ENCODE measurements at places on chromosomes 6 and 20.

DNA sequence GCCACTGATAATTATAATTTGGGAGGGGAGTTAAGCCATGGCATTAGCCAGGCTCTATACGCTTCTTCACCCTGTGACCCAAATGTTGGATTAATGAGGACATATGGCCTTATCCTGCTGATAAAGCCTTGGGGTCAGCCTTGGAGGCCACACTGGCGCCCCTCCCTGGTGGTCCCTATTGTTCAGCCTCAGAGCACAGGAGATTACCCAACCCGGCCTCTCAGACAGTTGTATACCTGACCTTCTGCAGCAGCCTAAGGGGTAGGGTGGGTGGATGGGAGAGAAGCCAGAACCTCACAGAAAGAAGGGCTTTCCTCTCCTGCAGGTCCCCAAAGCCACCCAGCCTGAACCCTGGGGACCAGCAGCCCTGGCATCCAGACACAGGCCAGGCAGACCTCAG lies 76.8 kb downstream of the LINC00237 start:
- no peak for DNase-seq

DNA sequence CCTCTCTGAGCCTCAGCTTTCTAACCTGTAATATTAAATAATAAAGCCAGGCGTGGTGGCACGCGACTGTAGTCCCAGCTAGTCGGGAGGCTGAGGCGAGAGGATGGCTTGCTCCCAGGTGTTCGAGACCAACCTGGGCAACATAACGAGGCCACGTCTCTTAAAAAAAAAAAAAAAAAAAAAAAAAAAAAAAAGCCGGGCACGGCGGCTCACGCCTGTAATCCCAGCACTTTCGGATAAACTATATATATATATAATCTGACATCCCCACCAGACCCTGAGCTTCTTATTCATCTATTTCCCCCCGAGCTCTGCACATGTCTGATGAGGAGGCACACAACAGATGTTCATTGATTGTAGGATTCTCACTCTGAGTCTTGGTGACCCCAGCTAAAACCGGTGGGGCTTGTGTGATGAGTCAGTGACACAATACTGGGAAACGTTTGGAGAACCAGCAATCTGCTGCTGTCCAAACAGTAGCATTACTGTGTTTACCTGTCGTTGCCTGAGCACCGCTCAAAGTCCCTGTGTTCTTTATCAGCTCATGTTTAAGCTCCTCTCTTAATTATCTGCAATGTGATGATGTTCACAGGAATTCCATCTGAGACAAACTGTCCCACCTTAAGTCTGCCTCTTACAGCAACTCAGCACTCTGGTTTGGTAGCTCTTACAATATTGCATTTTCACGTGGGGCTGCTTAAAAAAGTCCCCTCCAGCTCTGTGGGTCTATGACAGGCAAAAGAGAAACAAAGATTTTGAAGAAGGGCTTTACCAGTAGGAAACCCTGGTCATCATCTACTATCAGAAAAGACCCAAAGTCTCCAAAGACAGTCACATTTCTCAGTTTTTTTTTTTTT lies 1.0 kb upstream of the SPATA2 start:
- DNase-seq: peak; percentile 42

DNA sequence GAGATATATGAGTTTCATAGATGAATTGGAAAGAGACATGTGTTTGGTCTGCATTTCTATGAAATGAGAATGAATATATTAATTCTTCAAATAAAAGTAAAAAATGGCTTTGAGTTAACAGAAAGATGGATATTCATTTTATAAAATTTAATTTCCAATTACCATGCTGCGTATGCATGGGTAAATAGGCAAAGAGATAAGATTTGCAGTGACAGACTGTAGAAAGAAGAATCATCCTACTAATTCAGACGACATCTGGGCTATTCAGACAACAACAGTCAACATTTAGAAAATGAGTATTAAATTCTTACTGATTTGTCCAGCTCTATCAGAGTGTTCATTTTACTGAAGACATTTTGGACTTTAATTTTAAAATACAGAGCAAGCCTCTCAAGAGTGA lies 602.2 kb upstream of the NRSN1 start:
- no peak for DNase-seq

DNA sequence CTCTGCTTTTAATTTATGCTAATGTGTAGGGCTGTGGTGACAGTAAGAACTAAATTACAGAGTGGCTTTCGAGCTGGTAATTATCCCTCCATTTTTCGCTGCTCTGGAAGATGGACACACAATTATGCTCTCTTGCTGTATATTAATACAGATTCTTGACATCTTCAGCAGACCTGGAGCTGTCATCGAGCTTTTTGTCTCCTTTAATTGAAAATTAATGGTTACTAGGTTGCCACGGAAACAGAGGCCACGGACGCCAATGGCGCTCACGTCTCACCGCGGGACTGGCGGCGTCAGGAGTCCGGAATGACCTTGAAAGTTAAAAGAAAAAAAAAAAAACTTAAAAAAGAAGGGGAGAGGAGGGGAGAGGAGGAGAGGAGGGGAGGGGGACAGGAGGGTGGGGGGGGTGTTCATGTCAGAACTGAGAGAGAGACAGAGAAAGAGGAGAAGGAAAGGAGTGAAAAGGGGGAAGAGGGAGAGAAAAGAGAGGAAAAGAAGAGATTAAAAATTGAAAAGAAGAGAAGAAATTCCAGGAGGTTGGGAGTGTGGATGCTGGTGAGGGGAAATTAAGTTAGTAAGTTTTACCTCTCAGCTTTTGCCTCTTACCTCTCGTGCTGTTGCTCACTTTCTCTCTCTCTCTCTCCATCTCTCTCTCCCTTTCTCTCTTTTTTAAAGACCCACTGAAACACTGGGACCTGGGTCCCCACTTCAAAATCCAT lies 22.1 kb upstream of the FOXP4 start:
- no peak for DNase-seq

- DNase-seq: no peak
Observed at GRCh38 chr6:137989664-137990063, 117.6 kb downstream of the PERP start.

DNA sequence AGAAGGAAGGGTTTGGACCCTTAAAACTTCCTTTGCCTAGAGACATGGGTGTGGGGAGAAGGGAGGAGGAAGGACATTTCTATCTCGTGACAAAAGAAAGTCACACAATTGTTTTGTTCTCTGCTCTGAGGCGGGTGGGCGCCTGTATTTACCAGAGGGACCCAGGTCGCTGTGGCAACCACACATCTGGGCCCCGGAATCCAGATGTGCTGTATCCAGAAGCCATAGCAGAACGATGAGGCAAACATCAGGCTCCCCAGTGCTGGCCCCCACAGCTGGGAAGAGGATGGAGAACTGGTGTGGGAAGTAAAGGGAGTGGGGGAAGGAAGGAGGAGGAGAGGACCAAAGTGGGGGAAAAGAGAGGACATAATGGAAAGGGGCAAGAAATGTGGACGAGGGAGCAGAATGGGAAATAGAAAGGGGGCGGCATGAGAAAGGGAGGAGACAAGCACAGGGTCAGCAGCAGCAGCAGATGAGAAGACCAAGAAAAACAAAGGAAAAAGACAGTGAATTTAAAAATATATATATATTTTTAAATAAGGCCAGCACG lies 3.4 kb upstream of the TNXB start:
- DNase-seq: no peak

DNA sequence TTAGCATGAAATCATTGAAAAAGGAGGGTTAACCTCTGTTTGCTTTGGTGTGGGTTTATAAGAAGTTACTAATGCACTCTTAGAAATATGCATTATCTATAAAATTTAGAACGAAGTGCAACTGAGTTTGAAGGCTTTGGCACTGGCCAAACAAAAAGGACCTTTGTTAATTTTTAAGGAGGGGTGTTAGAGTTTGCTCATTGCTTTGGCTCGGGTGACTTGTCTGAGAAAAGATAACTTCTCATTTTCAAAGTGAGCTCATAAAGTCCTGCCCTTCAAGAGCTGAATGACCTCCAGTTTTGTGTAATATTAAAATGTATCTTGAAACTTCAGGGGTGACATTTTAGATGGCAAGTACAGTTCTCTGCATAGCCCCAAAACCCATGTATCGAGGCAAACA lies 25.9 kb downstream of the NEDD9 start:
- no peak for DNase-seq

DNA sequence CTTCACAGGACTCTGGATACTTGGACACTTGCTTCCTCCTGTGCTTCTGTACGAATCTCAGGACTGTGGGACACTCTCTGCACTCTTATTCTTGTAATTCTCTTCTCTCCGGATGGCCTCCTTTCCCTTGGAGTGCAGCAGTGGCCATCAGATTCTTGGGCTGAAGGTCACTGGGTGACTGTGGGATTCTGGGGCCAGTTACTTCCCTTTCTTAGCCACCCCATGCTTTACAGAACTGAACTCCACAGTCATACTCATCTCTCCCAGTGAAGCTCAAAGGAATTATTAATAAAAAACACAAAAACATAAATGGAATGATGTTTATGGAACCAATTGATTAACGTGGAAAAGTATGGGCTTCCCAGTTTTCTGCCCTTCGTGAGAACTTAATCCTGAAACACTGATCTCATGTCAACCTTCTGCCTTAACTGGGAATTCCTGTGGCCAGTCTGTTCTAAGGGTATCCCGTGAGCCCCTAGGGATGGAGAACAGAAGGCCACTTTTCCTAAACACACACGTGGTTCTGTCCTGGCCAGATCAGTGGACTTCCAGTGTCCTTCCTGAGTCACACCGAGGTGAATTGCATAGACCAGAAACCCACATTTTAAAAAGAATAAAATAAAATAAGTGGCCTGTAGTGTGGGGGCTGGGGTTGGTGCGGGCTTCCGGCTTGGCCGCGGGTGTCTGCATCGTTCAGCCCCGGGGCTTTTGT lies 23.6 kb upstream of the HLA-E start:
- DNase-seq: no peak

DNA sequence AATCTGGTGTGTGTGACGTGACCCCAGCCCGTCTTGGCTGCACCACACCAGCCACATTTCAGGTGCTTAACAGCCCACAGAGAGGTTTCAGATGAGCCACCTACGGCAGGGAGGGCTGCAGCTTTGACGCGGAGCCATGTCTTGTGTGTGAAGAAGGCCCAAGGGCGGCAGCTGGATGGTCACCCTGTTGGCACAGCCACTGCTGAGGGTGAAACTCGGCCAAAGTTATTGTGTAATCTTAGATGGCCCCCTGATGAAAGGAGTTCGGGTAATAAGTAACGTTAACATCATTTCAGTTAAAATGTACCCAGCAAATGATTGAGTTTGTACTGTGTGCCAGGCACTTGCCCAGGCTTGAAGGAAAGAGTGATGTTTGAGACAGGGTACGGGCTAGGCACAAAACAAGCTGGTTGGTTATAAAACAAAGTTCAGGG lies 97.2 kb downstream of the SSR1 start:
- no peak for DNase-seq

GRCh38 chr20:48794360-48794759 lies 33.4 kb downstream of the PREX1 start:
- no peak for DNase-seq

- no peak for DNase-seq
Observed at GRCh38 chr20:49808753-49809152, 3.9 kb upstream of the SLC9A8 start.

DNA sequence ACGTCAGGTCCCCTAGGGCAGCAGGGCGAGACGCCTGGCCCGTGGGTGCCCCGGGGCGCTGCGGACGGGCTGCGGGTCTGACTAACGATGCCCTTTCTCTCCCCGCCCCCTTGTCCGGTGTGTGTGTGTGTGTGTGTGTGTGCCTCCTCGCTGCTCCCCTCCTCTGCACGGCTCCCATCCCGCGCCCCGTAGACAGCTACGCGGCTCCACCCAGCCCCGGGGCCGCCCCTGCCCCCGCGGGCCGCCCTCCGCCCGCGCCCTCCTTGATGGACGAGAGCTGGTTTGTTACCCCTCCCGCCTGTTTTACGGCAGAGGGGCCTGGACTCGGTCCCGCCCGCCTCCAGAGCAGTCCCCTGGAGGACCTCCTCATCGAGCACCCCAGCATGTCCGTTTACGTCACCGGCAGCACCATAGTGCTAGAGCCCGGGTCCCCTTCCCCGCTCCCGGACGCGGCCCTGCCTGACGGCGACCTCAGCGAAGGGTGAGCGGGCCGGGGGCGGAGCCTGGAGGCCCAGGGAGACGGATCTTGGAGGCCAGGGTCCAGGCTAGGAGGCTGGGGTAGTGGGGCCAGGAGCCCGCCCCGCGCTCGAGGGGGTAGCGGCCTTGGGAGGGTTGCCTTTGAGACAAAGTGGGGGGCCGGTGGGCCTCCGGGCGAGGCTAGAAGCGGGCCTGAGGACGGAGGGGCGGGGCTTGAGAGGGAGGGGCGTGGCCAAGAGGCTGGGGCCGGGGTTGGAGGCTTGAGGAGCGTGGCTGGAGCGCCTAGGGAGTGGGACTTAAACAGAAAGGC lies 5.1 kb downstream of the TP53INP2 start:
- DNase-seq: peak; percentile 79

DNA sequence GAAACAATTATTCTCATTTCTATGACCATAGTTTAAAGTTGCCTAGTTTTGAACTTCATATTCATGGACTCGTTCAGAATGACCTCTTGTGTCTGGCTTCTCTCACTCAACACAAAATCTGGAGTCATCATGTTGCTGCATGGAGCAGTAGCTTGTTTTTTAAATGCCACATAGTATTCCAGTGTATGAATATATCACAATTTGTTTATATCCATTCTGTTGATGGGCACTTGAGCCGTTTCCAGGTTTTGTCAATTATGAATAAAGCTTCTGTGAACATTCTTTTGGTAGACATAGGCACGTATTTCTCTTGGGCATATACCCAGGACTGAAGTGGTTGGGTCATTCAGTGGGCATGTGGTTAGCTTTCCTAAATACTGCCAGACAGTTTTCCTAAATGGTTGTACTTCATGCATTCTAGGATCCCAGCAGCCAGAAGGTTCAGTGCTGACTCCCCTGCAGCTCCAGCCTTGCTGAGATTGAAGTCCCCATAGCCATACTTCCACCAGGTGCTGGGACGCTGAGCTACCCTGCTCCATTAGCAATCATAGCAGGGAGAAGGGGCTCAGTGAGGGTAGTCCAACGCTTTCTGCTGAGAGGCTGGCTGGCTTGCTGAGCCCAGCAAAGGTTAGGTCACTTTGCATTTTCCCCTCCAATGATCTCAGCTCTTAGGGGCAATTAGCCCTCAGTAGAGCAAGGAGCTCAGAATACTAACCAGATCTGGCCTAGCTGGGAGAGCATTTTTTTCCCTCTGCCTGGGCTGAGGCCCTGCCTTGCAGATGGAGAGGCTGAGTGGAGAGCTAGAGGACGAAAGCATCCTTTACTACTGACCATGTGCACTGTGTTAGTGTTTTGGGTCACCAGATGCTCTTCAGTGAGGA lies 35.7 kb upstream of the CTNNBL1 start:
- DNase-seq: no peak

- no peak for DNase-seq
Observed at GRCh38 chr6:124682751-124683150, 279.5 kb upstream of the RNF217 start.

GRCh38 chr20:57774951-57775350 lies 65.1 kb upstream of the PMEPA1 start:
- no peak for DNase-seq

Data from hepatic stellate cell (primary cell).